ENCODE measurements at places on chromosomes 13 and 19.

GRCh38 chr13:45696610-45697226, 5.4 kb upstream of the CBY2 start:
- DNase-seq, result no peak

DNA sequence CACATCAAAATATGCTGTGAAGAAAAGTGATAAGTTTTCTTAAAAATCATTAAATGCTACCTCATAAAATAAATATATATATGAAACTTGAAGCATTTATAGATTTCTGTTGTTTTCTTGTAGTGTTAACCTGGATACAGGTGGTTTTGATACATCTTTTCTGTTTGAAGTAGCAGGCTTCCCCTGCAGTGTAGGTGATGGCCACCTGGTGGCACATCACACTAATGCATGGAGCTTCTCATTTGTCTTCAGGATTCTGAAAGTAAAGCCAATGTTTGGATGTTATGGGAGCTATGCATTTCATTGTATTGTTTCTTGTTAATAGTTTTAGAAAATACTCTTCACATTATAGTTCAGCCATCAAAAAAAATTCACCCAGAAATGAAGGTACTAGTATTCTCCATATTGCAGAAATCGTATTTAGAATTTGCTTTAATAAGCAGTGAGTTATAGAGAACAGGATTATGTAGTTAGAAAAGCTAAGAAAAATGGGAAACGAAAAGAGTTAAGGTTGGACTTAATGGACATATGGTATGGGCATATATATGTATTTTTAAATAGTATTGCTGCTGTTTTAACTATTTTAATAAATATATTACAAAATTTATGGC, 18.7 kb downstream of the GPR180 start:
- no peak for DNase-seq

GRCh38 chr13:43816401-43816889, 29.7 kb upstream of the ENOX1 start:
- no peak for DNase-seq

- no peak for DNase-seq
Observed at GRCh38 chr13:47539317-47539716, 461.8 kb downstream of the SUCLA2 start.

GRCh38 chr13:27421101-27421871, 3.1 kb upstream of the GTF3A start:
- no peak for DNase-seq

DNA sequence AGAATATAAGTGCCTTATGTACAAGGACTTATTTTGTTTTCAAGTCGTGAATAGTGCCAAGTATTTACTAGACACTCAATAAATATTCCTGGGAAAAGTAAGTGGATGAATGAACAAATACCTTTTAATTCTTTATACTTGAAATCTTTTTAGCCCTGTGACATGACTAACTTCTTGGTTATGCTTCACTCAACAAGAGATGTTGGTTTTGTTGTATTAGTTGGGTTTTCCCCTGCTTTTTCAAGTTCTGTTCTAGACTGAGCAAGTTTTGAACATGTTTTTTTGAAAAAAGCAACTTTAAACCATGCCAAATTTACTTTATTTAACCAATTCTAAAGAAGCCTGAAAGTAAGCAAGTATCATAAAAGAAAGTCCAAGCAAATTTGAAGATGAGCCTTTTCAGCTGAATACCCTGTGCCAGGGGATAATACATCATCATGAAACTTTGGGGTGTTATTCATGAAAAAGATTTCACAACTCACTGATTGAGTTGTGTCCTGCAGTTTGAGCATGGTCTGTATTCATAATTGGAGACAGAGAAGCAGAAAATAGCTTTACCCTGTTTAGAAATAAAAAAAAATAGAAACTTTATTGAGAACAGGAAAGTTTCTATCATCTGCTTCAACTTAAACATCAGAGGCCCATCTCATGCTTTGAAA, 11.1 kb downstream of the LMO7 start:
- no peak for DNase-seq

All from Panc1 (cell line).